MCF 10A (cell line): ENCODE measurements at places on chromosomes 1 and 21.
A peak's percentile ranks its signal among the peaks of the same experiment; 100 is the strongest.

DNA sequence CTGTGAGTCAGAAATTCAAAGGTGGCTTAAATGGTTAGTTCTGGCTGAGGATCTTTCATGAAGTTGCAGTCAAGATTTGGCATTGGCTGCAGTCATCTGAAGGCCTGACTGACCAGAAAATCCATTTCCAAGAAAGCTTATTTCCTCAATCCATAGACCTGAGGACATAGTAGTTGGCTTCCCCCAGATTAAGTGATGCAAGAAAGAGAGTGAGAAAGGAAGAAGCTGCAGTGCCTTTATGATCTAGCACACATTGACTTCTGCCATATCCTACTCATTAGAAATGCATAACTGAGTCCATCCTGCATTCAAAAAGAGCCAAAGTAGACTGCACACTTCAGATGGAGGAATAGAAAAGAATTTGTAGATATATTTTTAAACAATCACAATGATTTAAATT lies 222.6 kb downstream of the COL24A1 start:
- DNase-seq, result no peak

DNA sequence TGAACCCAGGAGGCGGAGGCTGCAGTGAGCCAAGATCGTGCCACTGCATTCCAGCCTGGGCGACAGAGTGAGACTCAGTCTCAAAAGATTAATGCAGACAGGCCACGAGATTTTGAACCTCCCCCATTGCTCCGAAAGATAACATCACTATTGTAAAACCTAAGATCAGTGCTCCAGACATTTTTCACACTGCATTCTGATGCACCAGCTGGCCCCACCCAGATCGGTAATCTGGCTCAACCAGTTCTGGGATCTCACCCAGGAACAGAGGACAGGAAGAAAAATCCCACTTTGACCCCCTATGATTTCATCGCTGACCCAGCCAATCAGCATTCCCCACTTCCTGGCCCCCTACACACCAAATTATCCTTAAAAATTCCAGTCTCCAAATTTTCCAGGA lies 10.7 kb upstream of the CSRP1 start:
- DNase-seq, result no peak

DNA sequence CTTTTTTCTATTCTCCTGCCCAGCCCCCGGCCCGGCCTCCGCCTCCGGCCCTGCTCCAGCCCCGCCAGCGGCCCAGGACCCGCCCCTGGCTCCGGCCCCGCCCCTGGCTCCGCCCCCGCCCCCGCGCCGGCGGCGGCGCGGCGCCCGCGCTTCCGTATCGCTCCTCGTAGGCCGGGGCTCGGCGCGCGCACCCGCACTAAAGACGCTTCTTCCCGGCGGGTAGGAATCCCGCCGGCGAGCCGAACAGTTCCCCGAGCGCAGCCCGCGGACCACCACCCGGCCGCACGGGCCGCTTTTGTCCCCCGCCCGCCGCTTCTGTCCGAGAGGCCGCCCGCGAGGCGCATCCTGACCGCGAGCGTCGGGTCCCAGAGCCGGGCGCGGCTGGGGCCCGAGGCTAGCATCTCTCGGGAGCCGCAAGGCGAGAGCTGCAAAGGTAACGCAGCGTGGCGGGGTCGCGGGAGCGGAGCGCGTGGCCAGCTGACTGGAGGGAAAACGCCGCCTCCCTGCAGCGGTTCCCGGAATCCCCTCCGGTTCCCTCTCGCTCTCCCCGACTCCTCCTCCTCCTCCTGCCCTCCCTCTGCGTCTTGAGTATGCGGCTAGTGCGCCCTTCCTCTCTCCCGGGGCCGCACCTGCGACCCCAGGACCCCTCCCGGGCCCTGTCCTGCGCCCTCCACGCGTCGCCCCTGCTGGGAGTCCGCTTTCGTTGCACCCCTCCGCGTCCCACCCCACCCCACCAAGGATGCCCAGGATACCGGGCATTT lies at the start of gene IFNAR2:
Gene IFNAR2, plus strand, starts transcription at position 155 of the 761 bp plus-strand sequence. CDS start 11,985 bp downstream, outside the sequence.
- peak; percentile 54 for DNase-seq

DNA sequence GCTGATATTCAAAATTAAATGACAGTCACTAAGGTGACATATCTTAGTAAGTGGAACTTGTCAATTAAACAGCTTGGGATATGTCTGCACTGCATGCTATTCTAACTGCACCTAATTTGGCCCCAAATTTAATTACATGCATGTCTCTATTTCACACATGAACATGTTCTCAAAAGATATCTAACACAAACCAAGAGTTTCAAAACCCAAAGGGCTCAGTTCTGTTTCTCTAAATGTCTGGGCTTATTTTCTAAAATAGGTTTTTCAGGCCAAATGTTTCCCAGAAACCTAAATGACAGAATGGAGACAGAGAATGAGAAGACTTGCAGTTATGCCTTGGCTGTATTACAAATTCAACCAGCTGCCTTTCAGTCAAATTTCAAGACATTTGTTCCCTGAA lies 11.3 kb downstream of the RAB29 start:
- DNase-seq, result no peak

- DNase-seq, result no peak
Measured at GRCh38 chr1:51583532-51583931, 33.4 kb upstream of the OSBPL9 start.

GRCh38 chr21:42027085-42027821 lies 17.1 kb upstream of the ZBTB21 start:
- no peak for DNase-seq

DNA sequence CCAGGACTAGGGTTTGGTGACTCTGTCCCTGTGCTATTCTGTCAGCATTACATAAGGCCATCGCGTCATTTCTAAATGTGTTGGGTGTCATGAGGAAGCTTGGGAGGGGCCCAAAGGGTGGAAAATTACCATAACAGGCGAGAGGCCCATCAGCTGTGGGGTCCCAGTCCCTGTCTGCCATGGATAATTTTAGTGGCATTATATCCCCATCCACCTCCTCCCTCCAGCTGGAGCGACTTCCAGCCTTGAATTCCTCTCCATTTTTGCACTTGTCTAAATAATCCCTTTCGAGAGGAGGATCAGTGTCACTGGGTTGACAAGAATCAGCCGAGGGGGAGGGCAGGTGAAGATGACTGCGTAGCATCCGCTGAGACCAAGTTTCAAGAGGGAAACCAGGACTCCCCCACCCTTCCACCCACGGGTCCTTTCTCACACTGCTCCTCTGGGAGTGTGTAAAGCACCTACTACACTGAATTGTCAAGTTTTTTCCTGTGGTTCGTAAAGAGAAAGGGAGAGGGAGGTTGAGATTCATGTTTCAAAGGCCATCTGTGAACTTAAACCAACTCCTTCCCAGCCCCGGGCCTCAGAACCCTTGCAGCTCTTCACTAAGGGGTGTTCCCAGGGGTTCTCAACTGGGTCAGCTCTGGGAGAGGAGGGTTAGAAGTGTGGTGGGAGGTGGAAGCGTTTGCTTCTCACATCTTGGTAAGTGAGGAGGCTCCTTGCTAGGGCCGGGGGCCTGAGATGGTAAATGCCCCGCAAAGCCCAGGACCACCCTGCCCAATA lies 29.2 kb downstream of the VASH2 start:
- DNase-seq, result no peak

- DNase-seq, result no peak
Measured at GRCh38 chr1:224226849-224227502, 43.9 kb downstream of the DEGS1 start.

DNA sequence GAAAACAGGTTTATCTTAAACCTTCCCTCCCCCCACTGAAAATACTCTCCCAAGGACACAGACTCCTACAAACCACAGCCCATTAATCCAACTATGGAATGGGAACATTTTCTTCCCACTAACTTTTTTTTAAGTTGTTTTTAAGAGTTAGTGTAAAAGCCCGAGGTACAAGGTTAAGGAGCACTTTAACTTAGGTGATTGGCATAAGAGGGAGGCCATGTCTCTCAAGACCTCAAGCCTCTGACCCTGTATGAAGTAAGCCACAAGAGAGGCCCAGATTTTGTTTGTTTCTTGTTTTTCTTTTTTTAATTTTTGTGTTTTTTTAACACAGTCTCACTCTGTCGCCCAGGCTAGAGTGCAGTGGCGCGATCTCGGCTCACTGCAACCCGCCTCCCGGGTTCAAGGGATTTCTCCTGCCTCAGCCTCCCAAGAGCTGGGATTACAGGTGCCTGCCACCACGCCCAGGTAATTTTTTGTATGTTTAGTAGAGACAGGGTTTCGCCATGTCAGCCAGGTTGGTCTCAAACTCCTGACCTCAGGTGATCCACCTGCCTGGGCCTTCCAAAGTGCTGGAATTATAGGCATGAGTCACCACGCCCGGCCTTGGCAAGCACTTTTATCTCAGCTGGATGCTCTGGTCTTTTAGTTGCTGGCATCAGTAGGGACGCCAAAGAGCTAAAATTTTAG lies 14.4 kb downstream of the ARMH1 start:
- DNase-seq, result peak; percentile 57

DNA sequence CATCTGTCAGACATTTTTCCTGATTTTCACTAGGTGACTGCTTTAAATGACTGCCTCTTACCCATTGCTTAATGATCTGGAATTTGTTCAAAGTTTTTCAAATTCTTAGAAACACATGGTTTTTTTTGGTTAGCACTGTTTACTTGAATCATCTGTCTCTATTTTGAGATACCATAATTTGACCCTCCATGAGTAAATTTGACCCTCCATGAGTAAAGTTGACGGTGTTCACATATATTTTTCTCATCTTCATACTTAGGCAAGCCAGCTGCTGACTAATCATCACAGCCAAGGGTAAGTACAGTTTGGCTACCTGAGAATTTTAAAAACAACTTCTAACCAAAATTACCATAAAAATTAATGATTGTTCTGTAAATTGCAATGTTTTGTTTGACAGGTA lies 586.5 kb downstream of the PTBP2 start:
- peak; percentile 18 for DNase-seq

DNA sequence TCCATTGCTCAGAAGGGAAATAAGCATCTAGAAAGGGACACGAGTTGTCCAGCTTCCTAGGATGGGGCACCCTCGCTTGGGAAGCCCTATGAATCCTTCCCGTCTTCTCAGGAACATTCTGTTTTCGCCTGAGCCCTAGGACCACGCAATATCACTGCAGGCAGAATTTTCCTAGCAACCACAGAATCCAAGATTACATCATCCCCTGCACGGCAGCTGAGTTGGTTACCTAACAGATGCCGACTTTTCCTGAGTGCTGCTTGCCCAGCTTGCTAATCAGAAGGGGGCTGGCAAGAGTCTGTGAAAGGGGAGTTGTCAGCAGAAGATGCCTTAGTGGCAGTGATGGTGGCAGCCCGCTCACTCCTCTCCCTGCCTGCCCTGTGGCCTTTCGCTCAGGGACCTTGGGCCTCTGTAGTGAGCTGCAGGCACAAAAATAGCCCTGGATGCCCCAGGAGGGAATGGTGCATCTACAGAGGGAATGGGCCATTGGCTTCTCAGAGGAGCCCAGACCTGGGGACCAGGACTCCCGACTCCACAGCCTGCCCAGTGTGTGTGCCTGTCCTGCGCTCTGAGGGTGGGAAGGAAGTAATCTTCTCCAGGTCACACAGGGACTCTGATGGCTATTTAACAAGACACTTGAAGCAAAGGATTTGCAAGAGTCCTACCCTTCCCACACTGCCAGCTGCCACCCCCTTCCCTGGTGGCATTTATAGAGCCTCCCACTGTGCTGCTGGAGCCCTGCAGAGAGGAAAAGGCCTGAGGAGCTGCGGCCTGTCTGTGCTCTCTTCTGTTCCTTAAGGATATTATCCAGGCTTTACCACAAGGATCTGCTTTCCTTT lies 28.9 kb upstream of the CLSTN1 start:
- peak; percentile 85 for DNase-seq

- DNase-seq, result no peak
Measured at GRCh38 chr1:117049857-117050256, 10.3 kb upstream of the TTF2 start.

DNA sequence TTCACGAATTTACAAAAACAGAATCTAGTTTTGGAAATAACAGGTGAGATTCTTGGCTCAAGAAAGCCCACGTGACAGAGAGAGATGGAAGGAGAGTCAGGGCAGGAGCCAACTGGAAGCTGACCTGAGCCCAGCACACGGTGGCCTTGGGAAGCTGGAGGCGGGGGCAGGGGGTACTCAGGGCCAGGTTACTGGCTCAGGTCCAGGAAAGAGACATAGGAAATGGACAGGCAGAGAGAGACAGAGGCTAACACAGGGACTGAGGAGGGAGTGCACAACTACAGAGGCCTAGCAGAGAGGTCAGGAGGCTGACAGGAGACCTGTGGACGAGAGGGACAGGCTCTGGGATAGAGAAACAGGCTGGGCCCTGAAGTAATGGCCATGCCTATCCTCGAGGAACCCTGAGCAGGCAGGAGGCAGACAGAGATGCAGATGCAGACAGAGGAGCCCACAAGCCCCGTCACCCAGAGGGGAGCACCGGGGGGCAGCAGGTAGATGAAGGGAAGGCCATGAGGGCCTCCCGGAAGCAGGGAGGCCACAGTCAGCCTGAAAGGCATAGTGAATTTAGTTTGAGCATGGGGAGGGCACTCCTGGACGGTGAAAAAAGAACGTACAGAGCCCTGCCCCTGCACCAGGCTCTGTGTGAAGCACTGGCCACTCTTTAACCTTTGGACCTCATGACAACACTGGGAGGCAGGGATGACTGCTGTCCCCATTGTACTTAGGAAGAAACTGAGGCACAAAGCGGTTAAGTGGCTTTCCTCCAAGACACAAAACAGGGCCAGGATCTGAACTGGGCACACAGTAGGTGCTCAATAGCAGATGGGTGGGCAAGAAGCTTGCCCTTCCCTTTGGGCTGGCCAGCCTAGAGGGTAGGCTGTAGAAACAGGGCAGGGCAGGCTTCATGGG lies 230.1 kb downstream of the TRABD2B start:
- no peak for DNase-seq

DNA sequence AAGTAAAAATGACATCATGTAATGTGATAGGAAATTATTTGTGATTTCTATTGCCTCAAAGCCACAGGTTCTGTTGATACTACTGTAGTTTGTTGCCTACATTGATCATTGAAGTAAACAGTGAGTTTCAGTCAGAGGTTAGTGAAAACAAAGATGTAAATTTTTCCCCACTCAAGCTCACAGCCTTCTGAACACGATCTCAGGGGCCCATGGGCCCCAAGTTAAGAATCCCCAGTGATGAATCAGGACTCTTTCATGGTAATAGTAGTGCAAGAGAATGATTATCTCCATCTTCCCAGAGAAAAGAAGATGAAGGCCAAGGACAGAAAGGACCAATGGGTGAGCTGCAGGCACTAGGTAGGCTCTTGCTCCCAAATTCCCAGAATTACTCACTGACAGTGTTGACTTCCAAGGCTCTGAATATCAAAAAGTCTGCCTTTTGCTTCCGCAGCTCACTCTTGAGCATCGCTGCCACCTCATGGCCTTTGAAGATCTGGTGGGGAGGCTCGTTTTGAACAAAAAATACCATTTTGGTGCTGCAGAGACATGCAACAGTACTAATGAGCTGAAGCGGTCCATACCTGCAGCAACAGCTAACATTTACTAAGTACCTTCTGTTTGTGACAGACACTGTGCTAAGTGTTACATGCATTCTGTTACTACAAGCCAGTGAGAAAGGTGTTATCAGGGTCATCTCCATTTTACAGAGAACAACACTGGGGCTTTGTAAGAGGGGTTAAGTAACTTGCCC lies 113.3 kb downstream of the KIAA0319L start:
- DNase-seq, result no peak

- no peak for DNase-seq
Measured at GRCh38 chr1:11507309-11507708, 28.4 kb downstream of the DISP3 start.

GRCh38 chr1:68229650-68230483 lies 2.5 kb downstream of the WLS start:
- no peak for DNase-seq

- no peak for DNase-seq
Measured at GRCh38 chr1:185404291-185404690, 87.2 kb upstream of the IVNS1ABP start.
